ENCODE measurements at places on chromosomes 11 and 22.

DNA sequence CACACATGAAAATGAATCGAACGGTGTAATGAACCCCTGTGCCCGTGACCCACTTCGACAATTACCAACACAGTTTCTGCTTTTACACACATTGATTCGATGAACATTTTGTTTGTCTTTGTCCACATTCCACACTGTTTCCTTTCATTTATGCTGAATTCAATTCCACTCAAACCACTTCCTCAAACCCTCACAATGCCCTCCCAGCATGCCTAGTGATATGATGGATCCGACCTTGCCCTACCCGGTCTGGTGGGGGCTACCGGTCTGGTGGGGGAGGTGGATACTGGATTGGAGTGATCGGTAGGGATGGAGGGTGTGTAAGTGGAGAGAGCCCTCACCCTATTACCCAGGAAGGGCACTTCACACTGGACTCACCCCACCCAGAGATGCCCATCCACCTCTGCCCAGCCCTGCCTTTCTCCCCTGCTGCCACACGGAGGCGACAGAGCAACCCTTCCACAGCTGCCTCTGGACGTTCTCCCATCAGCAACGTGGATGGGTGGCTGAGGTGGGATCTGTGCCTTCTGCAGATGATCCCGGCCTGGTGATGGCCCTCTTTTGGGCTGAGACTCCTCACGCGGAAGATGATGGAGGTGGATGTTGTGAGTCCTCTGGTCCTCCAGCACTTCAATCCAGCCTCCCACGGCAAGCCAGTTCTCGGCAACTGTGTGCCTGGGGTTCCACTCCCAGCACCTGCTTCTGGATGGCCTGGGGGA is 33.0 kb upstream of the P2RY2 start:
- peak; percentile 30 for DNase-seq

- no peak for DNase-seq
Measured at GRCh38 chr22:43017525-43018460, 2.8 kb upstream of the PACSIN2 start.

DNA sequence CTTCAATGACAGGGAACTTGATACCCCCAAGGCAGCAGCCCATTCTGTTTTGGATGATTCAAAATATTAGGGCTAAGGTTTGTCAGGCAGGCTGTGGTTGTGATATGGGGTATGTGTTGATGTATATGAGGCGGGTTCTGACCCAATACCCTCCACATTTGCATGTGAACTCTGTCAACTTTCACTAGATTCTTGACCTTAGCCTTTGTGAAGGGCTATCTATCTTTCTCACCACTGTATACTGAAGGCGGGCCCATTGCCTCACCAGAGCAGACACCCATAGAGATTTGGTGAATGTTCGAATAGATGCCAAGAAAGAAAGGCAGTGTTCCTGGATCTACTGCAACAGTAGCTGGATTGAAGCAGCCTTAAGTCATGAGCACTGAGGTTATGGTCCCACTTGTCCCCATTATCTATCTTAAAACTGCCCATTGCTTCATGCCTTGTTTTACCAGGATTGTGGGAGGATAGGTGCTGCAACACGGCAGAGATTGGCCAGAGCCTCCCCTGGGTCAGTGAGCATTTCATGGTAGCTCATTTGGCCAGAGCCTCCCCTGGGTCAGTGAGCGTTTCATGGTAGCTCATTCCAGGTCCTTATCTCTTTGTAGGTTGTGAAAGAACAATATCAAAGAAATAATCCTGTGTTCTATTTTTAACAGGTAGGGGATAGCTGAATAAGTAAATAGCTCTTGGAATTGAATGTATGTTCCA is 399.6 kb downstream of the TMEM135 start:
- no peak for DNase-seq

DNA sequence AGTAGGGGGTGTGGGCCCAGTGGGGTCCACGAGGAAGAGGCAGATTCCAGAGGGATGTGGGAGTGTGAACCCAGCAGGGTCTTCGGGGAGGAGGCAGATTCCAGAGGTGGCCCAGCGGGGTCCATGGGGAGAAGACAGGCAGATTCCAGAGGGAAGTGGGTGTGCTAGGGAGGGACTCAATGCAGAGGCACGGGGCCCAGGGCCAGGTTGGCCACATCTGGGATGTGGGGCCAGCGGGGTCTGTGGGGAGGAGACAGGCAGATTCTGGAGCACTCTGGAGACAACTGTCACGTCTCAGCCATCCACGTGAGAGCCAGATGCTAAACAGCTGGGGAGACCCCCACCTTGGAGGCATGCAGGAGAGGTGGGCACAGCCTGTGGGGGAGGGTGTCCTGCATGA is 582.6 kb downstream of the TBC1D22A start:
- DNase-seq: no peak

DNA sequence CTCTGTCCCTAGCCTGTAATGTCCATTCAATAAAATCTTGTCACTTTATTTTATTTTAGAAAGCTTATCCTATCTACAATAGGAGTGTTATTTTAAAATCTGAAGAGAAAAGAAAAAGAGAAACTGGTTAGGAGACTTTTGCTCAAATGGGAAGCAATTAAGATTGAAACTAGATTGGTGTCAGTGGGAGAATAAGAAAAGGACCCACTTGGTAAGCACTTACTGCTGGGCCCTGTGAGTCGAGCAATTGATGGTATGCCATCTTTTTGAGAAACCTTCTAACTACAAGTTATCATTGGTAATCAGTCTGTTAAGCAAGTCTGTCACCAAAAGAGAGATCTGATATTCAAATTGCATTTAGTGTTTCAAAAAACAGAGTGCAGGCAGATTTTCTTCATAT is 258.4 kb downstream of the GRM5 start:
- DNase-seq: no peak

DNA sequence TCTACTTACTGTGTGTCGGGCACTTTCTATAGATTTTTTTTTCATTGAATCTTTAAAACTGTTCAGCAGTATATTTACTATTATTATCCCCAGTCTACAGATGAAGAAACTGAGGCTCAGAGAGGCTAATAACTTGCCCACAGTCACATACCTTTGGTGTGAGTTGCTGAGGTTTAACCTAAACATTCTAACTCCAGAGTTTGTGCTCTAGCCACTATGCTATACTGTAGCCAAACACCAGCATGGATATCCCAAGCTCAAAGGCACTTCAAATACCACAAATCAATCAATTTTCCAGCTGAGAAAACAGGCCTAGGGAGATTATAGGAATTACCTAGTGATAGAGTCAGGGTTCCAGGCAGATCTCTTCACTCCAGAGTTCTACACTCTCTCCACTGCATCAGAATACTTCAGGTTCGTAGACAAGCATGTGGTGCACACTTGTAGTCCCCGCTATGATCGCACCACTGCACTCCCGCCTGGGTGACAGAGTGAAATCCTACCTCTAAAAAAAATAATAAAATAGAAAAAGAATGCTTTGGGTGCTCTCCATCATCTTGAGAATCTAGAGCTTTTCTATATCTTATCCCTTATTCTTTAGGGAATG is 20.4 kb upstream of the UPB1 start:
- no peak for DNase-seq

DNA sequence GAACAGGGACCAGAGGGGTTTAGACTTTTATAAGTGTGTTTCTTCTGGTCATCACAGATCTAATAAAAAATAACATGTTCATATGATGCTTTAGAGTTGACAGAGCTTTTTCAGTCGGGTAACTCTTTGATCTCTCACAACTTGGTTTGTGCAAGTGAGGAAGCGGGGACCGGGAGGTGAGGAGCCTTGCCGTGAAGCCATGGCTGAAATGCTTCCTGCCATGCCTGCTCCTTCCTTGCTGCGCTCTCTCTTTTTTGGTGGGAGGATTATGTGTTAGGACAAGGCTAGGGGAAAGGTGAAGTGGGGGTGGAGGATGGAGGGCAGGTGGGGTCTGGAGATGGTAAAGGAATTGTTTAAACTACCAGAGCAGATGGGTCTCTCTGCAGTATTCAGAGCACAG is 23.8 kb downstream of the TEAD1 start:
- DNase-seq: no peak

DNA sequence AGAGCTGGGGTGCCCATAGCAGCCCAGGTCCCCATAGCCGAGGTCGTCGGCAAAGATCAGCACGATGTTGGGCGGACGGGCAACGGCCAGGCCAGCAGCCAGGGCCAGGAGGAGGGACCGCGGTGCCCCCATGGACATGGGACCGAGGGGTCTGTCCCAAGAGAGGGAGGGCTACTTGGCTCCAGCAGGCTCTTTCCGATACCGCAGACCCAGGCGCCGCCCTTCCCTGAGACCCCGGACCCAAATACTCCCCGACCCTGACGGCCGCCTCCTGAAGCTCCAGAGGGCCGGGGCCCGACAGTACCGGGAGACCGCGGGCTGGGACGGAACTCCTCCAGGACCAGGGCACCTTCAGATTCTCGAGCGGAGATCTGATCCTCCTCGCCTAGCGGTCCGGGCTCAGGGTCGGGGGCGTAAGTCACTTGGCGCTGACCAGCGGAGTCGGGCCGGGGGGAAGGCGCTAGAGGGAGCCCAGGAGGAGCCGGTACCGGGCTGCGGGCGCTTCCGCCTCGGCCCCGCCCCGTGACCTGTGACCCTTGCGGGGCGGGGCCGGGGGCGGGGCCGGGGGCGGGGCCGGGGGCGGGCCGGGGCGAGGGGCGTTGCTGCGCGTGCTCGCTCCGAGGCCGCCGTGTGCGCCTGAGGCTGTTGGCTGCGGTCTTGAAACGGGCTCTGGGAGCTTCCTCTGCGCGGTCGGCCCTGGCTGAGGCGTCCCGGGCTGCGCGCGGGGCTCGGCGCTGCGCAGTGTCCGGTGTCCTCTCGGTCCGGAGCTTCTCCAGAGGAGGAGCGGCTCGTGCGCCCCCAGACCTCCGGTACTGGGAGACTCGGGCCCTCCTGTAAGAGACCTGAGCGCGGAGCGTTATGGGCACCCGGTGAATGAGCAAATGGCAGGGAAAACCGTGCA is at the start of gene ARSA:
Gene ARSA (minus strand): TSS at position 511 of the 901 bp plus-strand sequence. CDS start 373 bp downstream, at position 138.
- DNase-seq: peak; percentile 73

DNA sequence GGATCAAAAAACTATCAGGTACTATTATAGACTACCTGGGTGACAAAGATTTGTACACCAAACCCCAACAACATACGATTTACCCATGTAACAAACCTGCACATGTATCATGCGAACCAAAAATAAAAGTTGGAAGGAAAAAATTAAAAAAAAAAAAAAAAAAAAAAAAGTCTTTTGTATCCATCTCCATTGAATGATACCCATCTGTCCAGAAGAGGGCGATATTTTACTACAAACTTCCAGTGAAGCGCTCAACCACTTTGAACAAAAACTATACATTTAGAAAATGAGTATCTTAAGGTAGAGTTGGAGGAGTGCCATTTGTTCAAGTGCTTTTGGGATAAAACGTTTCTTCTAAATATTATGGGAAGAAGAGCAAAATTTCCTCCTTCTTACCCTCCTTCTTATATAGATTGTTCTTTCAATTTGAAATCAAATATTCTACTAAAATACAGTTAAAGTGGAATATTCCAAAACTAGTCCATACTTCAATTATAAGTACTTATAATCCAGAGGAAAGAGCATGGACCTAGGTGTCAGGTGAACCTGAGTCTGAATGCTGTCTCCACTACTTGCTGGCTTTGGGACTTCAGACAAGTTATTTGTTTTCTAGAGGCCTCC is 23.3 kb downstream of the ARL14EP start:
- peak; percentile 66 for DNase-seq

GRCh38 chr11:103877221-103877620 is 159.2 kb upstream of the DDI1 start:
- no peak for DNase-seq

DNA sequence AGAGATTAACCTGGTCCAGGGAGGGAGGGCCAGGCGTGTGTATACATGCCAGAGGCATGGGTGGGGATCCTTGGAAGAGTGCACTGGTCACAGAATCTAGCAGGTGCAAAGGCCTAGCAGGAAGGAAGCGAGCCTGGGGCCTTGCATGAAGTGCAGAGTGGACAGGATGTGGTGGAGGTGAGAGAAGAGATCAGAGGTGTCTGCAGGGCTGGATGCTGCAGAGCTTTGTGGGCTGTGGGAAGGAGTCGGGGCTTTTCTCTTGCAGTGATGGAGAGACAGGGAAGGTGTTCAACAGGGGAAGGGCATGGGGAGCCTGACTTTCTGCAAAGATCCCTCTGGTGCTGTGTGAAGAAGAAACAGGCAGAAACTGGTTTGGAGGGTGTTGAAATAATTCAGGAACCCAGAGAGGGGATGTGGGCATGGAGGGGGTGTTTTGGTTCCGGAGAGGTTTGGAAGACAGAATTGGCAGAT is 2.5 kb upstream of the TPST2 start:
- peak; percentile 51 for DNase-seq

- DNase-seq: no peak
Measured at GRCh38 chr11:5280582-5281102, 10.9 kb upstream of the HBE1 start.

DNA sequence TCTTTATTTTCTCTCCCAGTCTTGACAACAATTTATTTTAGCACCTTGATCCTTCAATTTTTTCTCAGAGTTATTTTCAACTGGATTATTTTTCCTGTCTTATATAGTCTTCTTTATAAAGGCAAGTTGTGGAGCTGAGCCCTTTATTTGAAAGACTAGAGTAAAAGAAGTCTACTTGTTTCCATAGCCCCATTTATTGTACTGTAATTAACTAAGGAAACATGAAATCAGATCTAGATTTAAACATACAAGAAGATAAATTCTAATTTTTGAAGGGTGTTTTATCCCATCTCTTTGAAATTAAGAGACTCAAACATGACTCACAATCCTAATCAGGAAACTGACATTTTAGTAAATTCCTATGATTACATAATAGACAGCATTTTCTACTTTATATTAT is 2421.8 kb downstream of the LRRC4C start:
- DNase-seq: no peak

DNA sequence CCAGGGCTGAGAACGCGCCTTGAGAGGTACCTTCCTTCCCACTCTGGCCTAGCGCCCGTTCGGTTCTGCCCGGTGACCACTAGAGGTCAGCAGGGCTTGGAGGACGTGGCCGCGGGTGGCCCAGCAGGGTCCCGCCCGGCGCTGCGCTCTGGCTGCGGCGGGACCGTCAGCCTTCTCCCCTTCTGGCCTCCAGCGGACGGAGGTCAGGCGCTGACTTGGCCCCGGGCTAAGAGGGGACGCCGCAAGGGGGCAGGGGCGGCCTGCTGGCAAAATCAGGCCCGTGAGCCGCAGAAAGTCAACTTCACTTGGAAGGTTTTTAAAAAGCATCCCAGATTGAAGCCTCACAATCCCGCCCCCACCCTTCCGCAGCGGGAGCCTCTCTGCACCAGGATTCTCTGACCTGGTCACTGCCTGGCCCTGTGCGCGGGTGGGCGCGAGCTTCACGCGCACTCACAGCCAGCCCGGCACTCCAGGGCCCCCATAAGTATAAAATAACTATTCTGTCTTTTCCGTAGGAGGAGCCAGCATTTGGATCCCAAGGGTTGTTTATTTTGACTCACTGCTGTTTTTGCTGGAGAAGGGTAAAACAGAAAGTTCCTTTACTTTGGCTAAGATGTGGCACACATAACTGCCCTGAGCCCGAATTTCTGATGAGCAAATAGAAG is 23.2 kb upstream of the ZBTB16 start:
- peak; percentile 49 for DNase-seq

DNA sequence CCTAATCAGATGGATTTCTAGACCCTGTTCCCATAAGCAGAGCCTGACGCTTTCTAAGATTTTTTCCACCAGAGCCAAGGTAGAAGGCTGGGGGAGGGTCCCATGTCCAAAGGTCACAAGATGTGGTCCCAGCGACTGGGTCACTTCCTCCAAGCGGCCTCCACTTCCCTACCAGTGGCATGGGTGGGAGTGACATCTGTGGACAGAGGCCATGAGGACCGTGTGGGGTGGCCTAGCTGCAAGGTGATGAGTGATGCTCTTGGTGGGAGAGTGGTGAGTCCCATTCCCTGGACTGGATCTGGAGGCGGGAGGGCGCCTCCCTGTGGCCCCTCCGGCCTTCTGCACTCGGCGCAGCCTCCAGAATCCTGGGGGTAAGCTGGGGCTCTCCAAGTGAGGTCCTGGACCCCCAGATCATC is 32.4 kb upstream of the PRR5 start:
- DNase-seq: no peak
